Hindlimb muscle (tissue), 1 donor: ENCODE measurements at places on chromosomes 7 and 10. TPM values are rescaled to one million over a fixed set of nuclear protein-coding genes. Genes with fewer than 3 reads are reported as not detected.

CAMK1D gene
- polyA plus RNA-seq: 2.9 TPM

RASSF4 gene
- 68.2 TPM for polyA plus RNA-seq

GUSB gene
- 41.2 TPM for polyA plus RNA-seq

PILRA gene
- polyA plus RNA-seq: 5.2 TPM

TRPV6 gene
- polyA plus RNA-seq: 0.05 TPM

INA gene
- 0.22 TPM for polyA plus RNA-seq

GJD4 gene
- 4.2 TPM for polyA plus RNA-seq

LDB3 gene
- 907 TPM for polyA plus RNA-seq

SH2D4B gene
- 0.10 TPM for polyA plus RNA-seq

WDFY4 gene
- polyA plus RNA-seq: 3.9 TPM
